ENCODE measurements at places on chromosomes 11 and 22.
A peak's percentile ranks its signal among the peaks of the same experiment; 100 is the strongest.

DNA sequence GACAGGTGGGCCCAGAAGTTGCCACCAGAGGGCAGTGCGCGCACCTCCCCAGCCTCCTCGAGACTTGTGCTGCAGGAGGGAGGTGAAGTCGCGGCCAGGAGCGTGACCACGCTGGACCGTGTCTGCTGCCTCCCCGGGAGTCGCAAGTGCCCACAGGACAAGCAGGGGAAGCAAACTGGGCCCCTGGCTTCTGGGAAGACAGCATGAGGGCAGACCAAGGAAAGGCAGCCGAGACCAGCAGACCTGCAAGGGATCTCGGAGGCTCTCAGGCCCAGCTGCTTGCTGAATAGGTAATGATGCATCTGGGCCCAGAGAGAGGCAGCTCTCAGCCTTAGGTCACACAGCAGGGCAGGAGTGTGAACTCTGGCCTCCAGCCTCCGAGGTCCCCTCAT, 17.0 kb upstream of the IL2RB start:
- DNase-seq = peak; percentile 67

- DNase-seq = no peak
These were observed 47.1 kb downstream of the BCR start for GRCh38 chr22:23227380-23227779.

GRCh38 chr11:2099516-2100349, 39.5 kb downstream of the IGF2 start:
- DNase-seq = no peak

DNA sequence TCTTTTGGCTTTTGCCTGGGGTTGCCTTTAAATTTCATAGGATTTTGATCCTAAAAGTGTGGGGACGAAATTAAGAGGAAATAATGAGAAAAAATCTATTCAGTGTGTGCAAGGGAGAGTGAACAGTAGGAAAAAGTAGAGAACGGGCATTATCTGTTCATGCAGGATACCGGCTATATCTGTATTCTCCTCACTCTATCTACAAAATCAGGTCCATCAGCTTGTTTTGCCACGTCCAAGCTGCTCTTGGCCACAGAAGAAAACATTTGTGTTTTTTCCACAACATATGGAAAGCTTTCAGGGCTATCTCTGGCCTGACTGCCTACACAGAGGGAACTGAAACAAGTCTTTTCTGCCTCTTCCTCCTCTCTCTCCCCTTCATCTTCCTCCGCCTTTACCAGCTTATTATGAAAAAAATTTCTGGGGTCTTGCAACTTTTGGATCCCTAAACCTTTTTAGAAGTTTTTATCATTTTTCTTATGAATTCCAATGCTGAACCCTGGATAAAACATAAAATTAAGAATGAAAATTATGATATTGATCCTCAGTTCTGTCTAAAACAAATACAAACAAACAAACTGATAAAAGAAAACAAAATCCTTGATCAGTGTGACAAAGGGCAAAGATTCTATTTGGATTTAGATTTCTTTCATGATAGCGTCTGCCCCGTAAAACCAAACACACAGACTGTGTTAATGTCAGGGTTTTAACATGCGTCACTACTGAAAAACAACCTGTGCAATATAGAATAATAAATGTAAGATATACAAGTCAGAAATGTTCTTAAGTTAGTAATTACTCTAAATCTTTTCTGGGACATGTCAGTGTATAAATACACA, 219.7 kb downstream of the CNTN5 start:
- DNase-seq = no peak

- no peak for DNase-seq
These were observed 2.5 kb downstream of the USP18 start for GRCh38 chr22:18152519-18152918.

- DNase-seq = no peak
These were observed 65.7 kb upstream of the ADA2 start for GRCh38 chr22:17284888-17285287.

GRCh38 chr11:119982517-119983239, 155.2 kb downstream of the TRIM29 start:
- no peak for DNase-seq

DNA sequence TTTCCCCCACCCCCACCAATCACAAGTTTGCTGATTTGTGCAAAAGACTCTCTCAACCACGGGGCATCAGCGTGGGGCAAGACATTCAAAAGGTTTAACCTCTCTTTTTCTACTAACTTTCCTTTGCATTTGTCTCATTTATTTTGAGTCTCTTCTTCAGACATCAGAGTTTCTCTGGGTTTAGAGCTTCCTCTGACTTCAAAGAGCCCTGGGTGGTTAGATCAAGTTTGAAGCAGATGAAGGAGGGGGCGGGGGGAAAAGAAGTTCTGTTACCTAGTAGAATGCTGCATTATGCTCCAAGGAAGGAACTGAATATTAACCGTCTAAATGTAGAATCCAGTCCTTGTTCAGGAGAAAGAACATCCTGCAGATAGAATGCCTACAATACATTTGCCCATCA, 24.5 kb downstream of the GAS2 start:
- DNase-seq = no peak

DNA sequence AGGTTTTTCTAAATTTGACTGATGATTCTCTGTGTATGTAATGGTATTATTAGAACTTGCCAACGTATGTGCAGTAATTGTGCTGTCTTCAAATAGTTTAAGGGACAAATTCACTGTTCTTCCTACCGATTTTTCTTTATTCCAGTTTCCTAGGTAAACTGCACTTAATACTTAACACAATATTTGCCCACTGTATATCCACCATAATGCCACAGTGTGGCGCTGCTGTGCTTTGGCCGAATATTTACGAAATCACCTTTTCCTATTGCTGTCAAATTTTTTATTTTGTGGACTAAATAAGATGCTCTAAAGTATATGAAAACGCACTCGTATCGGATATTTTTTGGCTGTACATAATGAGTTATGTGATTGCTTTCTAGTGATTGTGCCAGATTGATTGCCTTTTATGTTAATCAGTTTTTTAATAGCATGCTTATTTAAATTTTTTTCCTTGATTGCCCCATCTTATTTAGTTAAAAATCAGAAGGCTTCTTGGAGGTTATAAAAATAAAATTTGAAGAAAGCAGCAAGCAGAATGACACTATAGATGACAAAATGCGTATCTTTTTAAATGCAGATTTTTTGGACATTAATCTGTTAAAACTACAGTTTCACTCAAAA, 10.5 kb downstream of the AASDHPPT start:
- peak; percentile 20 for DNase-seq

DNA sequence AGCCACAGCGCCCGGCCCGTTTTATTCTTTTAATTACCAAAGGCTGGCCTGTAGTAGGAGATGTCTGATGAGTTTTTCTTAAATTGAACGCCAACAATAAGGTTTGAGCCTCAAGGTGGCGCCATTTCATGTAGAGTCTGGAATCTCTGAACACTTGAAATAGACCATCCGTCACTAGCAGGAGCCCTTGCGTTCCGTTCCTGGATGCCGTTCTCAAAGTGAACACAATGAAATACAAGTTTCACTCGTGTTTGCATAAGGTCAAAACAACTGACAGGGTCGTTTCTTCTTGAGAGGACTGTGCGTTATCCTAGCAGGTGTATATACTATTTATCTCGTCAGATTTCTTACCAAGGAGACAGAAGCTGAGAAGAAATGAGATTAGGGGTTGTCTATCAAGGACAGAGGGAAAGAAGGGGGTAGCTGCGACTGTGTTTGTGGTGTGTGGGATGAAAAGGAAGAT, 18.7 kb upstream of the SCGB1D1 start:
- peak; percentile 45 for DNase-seq

GRCh38 chr22:40328546-40329456, 17.5 kb upstream of the ADSL start:
- DNase-seq = no peak

DNA sequence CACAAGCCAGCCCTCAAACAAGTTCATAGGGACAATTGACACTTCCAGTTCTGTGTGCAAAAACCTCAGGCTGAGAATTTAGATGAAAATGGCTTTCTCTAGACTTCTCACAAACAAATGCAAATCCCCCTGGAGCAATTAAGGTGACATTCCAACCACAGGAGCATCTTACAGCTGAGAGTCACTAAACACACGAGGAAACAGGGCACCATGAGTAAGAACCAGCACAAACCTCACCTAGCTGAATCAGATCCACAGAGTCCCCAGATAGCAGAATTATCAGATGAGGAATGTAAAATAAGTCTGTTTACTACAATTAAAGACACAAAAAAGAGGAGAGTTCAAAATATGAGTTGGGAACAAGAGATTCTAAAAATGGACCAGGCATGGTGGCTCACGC, 51.5 kb downstream of the RTL6 start:
- DNase-seq = no peak

DNA sequence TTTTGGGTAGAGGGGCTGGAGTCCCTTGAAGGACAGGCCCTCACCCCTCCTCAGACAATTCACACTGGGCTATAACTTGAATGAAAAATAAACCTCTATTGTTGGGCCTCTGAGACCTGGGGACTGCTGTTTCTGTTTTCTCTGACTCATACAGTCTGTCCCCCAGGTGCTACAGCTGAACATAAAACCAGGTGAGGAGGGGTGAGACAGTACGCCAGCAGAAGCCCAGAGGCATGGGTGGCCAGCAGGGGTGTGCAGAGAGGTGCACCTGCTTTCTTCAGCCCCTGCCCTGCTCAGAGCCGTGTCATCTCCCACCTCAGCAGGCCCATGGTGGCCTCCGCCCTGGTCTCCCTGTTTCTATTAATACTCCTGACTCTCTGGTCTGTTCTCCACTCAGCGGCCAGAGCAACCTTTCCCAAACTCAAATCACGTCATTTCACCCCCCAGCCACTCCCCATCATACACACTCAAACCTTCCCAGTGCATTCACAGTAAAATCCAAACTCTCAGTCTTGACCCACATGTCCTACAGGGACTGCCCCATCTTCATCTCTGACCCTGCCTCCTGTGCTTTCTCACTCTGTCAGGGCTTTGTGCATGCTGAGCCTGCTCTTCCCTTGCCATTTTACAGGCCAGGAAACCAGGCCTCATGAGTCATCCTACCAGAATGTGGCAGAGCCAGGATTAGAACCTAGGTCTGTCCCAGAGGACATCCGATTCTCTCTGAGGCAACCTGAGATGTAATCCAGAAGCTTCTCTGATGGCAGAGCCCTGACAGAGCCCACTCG, 5.4 kb upstream of the IL2RB start:
- no peak for DNase-seq

DNA sequence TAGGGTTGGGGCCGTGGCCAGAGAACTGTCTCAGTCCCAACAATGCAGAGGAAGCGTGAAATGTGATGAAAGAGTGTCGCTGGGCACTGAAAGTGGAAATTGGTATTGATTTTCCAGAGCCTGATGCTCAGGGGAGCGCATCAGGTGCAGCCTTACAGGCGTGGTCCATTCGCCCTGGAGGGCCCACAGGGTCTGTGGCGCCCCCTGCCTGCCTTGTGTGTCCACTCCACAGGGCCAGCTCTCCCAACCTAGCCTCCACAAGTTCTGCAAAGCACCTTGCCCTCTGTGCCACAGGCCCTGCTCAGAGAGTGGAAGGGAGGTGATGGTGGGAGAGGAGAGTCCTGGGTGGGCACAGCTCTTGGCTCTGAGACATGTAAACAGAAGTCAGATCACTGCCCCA, 54.9 kb upstream of the LMO1 start:
- DNase-seq = no peak

DNA sequence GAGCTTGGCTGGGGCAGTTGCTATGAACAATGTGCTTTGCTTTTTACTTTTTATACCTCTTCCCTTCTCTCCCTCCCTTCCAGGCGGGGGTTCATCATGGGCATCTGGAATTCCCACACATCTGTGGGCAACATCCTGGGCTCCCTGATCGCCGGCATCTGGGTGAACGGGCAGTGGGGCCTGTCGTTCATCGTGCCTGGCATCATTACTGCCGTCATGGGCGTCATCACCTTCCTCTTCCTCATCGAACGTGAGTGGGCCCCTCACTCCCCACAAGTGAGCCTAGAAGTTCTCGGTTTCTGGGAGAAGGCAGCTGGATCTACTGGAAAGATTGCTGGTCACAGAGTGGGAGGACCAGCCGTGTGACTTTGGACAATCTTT, 17.4 kb downstream of the SLC37A2 start:
- DNase-seq = no peak

GRCh38 chr11:66408488-66409214, 12.2 kb upstream of the NPAS4 start:
- peak; percentile 85 for DNase-seq

DNA sequence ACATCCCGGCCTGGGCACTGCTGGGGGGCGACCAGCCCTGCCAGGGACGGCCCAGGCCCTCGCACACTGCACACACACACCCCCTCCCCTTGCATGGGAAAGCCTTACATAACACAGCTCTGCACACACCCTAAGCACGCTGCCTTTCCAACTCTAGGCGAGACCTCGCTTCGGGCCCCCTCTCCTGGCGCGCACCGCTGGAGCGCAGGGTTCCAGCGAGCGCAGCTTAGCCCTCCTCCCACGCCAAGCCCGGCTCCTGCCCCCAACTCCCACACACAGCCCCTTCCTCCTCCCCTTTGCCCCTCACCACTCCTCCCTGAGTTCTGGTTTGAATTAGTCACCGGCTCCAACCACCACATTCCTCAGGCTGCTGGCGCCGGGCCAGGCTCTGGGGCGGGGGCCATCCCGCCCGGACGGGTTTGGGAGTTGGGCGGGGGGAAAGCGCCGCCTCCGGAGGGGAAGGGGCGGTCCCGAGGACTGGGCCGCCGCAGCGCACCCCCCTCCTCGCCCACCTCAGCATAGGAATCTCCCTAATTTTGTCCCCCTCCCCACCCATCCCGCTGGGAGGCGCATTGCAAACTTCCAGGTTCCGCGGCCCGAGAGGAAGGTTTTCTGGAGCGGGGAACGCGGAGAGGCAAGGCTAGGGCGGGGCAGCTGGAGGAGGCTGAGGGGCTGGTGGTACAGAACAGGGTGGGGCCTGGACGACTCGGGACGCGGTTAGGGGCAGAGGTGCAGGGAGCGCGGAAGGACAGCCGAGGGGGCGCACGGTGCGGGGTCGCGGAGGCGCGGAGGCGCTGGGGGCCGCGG, 966 bp downstream of the AHNAK start:
- peak; percentile 45 for DNase-seq

- no peak for DNase-seq
These were observed 21.0 kb upstream of the TMEM123 start for GRCh38 chr11:102473543-102473942.

GRCh38 chr11:130144861-130145281, 14.7 kb upstream of the ST14 start:
- DNase-seq = no peak

GRCh38 chr11:47668665-47669064, 26.3 kb upstream of the MTCH2 start:
- DNase-seq = no peak

GRCh38 chr22:31346255-31346732, at the start of gene PATZ1:
PATZ1 (minus strand) TSS chr22:31346346; CDS start chr22:31345602, 744 bp downstream.
- peak; percentile 84 for DNase-seq

- no peak for DNase-seq
These were observed 6.8 kb upstream of the P2RY6 start for GRCh38 chr11:73265278-73265810.
